ENCODE measurements at places on chromosomes 11 and 22.

GRCh38 chr11:62217191-62217748 is 8.8 kb downstream of the SCGB2A1 start:
- no peak for DNase-seq
- no peaks in the 10 kb centered on the region for H3K36me3 ChIP-seq
- H3K4me1 ChIP-seq, result no peaks in the 10 kb centered on the region
- no peak overlapping the region for H3K27ac ChIP-seq
- H3K27me3 ChIP-seq, result no peaks in the 10 kb centered on the region

DNA sequence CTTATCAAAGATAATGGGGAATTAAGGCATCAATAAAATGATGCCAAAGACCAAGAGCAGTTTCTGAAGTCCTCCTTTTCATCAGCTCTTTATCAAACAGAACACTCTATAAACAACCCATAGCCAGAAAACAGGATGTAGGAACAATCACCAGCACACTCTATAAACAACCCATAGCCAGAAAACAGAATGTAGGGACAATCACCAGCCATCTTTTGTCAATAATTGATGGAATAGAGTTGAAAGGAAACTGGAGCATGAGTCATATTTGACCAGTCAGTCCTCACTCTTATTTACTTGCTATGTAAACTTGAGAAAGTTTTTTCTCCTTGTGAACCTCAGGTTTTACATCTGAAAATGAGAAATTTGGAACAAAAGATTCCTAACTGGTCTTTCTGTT is 10.0 kb downstream of the MS4A2 start:
- no peaks in the 10 kb centered on the region for H3K36me3 ChIP-seq
- H3K4me3 ChIP-seq, result no peak overlapping the region
- H3K27ac ChIP-seq, result no peak overlapping the region

- no peaks in the 10 kb centered on the region for H3K27me3 ChIP-seq
- no peaks in the 10 kb centered on the region for H3K4me1 ChIP-seq
- DNase-seq, result no peak
- H3K27ac ChIP-seq, result no peak overlapping the region
- H3K36me3 ChIP-seq, result no peaks in the 10 kb centered on the region
Measured at GRCh38 chr11:33534575-33534974, 166.1 kb downstream of the C11orf91 start.

- no peak for DNase-seq
- H3K4me1 ChIP-seq, result peaks cover 6% of the 10 kb centered on the region
- H3K27me3 ChIP-seq, result no peaks in the 10 kb centered on the region
- H3K27ac ChIP-seq, result peak overlapping the region; percentile 87
- no peaks in the 10 kb centered on the region for H3K36me3 ChIP-seq
- no peak overlapping the region for H3K4me3 ChIP-seq
Measured at GRCh38 chr11:121869478-121869877, 246.5 kb downstream of the BLID start.

- peaks cover 8% of the 10 kb centered on the region for H3K4me1 ChIP-seq
- peaks cover 3% of the 10 kb centered on the region for H3K36me3 ChIP-seq
- H3K27ac ChIP-seq, result peak overlapping the region; percentile 70
- H3K27me3 ChIP-seq, result no peaks in the 10 kb centered on the region
- H3K4me3 ChIP-seq, result peak overlapping the region; percentile 76
- peak; percentile 36 for DNase-seq
Measured at GRCh38 chr11:76669901-76670484, 554 bp downstream of the LRRC32 start.

- no peak overlapping the region for H3K4me3 ChIP-seq
- no peak overlapping the region for H3K27ac ChIP-seq
- H3K4me1 ChIP-seq, result peaks cover 44% of the 10 kb centered on the region
Measured at GRCh38 chr11:94550513-94550912, 6.8 kb downstream of the FUT4 start.

- peaks cover 42% of the 10 kb centered on the region for H3K4me1 ChIP-seq
- H3K36me3 ChIP-seq, result no peaks in the 10 kb centered on the region
- H3K27ac ChIP-seq, result no peak overlapping the region
- no peak for DNase-seq
Measured at GRCh38 chr11:74633406-74634393, 41.3 kb downstream of the POLD3 start.

- no peaks in the 10 kb centered on the region for H3K4me1 ChIP-seq
- no peaks in the 10 kb centered on the region for H3K27me3 ChIP-seq
- DNase-seq, result no peak
- H3K27ac ChIP-seq, result no peak overlapping the region
- H3K4me3 ChIP-seq, result no peak overlapping the region
- peaks cover 2% of the 10 kb centered on the region for H3K36me3 ChIP-seq
Measured at GRCh38 chr11:79294845-79295731, 145.7 kb downstream of the TENM4 start.

- H3K36me3 ChIP-seq, result no peaks in the 10 kb centered on the region
- DNase-seq, result no peak
- H3K4me3 ChIP-seq, result no peak overlapping the region
Measured at GRCh38 chr22:26939466-26939865, 282.1 kb downstream of the MIAT start.

DNA sequence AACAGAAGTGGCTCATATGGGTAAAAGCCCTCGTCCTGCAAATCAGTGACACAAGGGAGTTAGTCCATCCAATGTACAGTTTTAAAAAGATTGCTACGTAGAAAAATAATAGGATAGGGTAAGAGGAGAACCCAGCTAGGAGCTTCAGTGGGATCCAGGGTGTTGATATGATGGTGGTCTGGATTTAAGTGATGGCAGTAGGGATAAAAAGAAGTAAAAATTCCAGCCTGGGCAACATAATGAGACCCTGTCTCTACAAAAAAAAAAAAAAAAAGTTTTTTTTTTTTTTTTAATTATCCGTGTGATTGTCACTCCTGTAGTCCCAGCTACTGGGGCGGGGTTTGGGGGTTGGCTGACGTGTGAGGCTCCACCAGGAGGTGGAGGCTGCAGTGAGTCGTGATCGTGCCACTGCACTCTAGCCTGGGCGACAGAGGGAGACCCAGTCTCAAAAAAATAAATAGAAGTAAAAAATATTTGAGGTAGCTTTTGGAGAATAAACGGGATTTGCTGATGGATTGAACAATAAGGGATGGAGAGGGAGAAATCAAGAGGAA is 7.0 kb upstream of the L3MBTL2 start:
- no peaks in the 10 kb centered on the region for H3K36me3 ChIP-seq
- H3K4me3 ChIP-seq, result peak overlapping the region; percentile 92
- H3K27ac ChIP-seq, result no peak overlapping the region
- no peaks in the 10 kb centered on the region for H3K27me3 ChIP-seq
- DNase-seq, result no peak
- H3K4me1 ChIP-seq, result peaks cover 19% of the 10 kb centered on the region

DNA sequence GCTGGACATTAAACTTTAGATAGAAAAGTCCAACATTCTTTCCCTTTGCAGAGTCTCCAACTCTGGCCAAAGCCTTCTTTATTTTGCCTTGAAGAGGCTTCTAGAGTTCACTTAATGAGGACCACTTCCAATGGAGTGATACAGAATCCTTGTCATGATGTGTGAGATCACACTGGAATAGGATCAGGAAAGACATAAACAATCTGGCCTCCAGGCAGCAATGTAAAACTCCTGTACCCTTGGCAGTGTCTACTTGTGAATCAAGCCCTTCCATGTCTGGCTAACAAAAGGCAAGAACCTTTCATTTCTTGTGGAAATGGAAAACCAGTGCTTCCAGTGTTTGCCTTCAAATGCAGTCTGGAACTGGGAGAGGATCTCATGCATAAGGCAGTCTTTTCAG is 56.5 kb upstream of the FIBIN start:
- H3K27me3 ChIP-seq, result no peaks in the 10 kb centered on the region
- H3K4me1 ChIP-seq, result peaks cover 9% of the 10 kb centered on the region

- H3K36me3 ChIP-seq, result no peaks in the 10 kb centered on the region
- no peak for DNase-seq
- H3K27me3 ChIP-seq, result no peaks in the 10 kb centered on the region
Measured at GRCh38 chr22:42299586-42300258, 29.3 kb upstream of the TCF20 start.

GRCh38 chr11:119284344-119285157 is 32.4 kb downstream of the MCAM start:
- H3K27ac ChIP-seq, result no peak overlapping the region
- H3K27me3 ChIP-seq, result no peaks in the 10 kb centered on the region
- H3K36me3 ChIP-seq, result peaks cover 21% of the 10 kb centered on the region

GRCh38 chr22:19654338-19654987 is 59.8 kb upstream of the SEPTIN5 start:
- H3K4me1 ChIP-seq, result no peaks in the 10 kb centered on the region
- H3K27ac ChIP-seq, result no peak overlapping the region
- H3K36me3 ChIP-seq, result no peaks in the 10 kb centered on the region
- no peak for DNase-seq

GRCh38 chr11:35859301-35859700 is 84.6 kb upstream of the LDLRAD3 start:
- H3K4me3 ChIP-seq, result no peak overlapping the region
- DNase-seq, result no peak
- H3K27me3 ChIP-seq, result no peaks in the 10 kb centered on the region
- H3K4me1 ChIP-seq, result no peaks in the 10 kb centered on the region
- H3K27ac ChIP-seq, result no peak overlapping the region
- no peaks in the 10 kb centered on the region for H3K36me3 ChIP-seq

DNA sequence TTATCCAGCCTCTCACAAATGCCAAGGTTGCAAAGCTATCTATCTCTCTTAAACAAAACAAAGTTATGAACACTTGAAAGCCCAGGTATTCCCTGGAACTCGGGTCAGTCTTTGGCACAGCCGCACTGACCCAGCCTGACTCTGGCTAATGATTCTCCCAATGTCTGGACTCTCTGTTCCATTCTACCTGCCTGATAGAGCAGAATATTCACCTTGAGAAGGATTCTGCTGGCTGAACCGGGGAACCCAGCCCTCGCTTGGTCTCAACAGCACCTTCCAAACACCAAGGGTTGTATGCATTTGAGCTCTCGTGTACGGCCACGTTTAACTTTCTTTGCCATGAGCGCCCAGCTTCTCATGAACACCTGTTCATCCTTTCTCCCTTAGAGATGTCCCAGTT is 116.8 kb downstream of the ZBTB16 start:
- no peak for DNase-seq
- peaks cover 8% of the 10 kb centered on the region for H3K36me3 ChIP-seq
- no peaks in the 10 kb centered on the region for H3K27me3 ChIP-seq
- H3K4me3 ChIP-seq, result no peak overlapping the region
- H3K27ac ChIP-seq, result peak overlapping the region; percentile 99

DNA sequence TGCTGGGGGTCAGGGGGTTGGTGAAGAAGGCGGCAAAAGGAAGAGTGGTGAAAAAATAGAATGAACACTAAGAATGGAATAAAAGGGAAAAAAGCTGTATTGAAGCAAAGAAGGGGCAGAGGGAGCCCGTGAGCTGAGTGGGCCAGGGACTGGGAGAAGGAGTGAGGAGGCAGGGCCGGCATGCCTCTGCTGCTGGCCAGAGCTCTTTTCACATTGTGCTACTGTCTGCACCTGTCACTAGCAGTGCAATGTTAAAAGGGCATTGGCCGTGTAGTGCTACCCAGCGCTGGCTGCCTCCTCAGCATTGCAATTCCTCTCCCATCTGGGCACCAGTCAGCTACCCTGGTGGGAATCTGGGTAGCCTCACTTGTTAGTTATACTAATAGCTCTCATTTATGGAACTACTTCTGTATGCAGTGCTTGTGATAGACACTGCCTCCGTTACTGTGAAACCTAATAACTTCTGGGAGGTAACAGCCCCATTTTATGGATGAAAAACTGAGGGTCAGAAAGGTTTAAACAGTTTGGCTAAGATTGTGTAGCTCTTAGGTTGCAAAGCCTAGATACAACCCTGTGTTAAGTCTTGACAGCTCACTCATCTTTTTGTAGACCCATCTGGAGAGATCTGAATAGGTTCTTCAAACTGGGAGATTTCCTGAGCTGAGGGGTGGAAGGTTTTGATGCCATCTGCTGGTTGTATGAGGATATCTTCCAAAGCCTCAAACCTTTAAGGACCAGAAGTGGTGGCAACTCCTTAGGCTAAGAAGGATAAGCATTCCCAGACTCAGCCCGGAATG is 8.5 kb downstream of the YPEL4 start:
- peaks cover 49% of the 10 kb centered on the region for H3K4me1 ChIP-seq
- no peaks in the 10 kb centered on the region for H3K27me3 ChIP-seq
- H3K4me3 ChIP-seq, result no peak overlapping the region
- DNase-seq, result no peak
- H3K36me3 ChIP-seq, result no peaks in the 10 kb centered on the region

GRCh38 chr11:12694183-12694531 is 19.9 kb downstream of the TEAD1 start:
- peak overlapping the region; percentile 88 for H3K27ac ChIP-seq
- H3K4me1 ChIP-seq, result peaks cover 33% of the 10 kb centered on the region
- peak overlapping the region; percentile 43 for H3K4me3 ChIP-seq
- no peaks in the 10 kb centered on the region for H3K36me3 ChIP-seq
- DNase-seq, result no peak

- no peaks in the 10 kb centered on the region for H3K27me3 ChIP-seq
- no peak overlapping the region for H3K4me3 ChIP-seq
- H3K36me3 ChIP-seq, result peaks cover 31% of the 10 kb centered on the region
- peaks cover 6% of the 10 kb centered on the region for H3K4me1 ChIP-seq
Measured at GRCh38 chr11:64276653-64277431, 7.6 kb downstream of the BAD start.

DNA sequence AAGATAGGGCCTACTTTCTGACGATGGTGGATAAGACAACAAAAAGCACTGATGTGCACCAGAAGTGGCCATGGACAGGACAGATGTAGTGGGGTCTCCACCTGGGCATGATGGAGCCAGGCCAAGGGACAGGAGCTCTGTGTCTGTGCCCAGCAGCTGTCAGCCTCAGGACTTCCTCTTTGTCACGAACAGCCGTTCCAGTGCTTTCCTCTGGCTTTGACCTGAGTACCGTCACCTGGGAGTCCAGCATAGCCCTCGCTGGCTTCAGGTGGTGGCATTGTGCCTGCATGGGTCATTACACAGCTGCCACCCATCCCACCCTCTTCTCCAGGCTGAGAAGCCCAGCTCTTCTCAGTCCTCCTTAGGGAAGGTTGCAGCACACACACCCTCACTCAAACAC is 137.8 kb downstream of the GRIK4 start:
- no peaks in the 10 kb centered on the region for H3K4me1 ChIP-seq
- no peak for DNase-seq
- no peak overlapping the region for H3K27ac ChIP-seq
- no peaks in the 10 kb centered on the region for H3K36me3 ChIP-seq

- no peak for DNase-seq
- H3K27me3 ChIP-seq, result no peaks in the 10 kb centered on the region
- H3K4me3 ChIP-seq, result no peak overlapping the region
- H3K27ac ChIP-seq, result no peak overlapping the region
Measured at GRCh38 chr11:129733981-129734380, 81.7 kb upstream of the TMEM45B start.

GRCh38 chr11:92894197-92894596 is 75.3 kb upstream of the MTNR1B start:
- H3K27me3 ChIP-seq, result no peaks in the 10 kb centered on the region
- H3K36me3 ChIP-seq, result no peaks in the 10 kb centered on the region
- peaks cover 15% of the 10 kb centered on the region for H3K4me1 ChIP-seq
- DNase-seq, result no peak
